Stimulated activated CD4-positive, alpha-beta T cell treated with anti-CD3 and anti-CD28 coated beads, Interleukin-12 subunit alpha, Interleukin-12 subunit beta, amount 100 ng/mL, for 48 hours (primary cell): ENCODE measurements at places on chromosomes 3 and 15.

GRCh38 chr3:17747174-17747889 is 4.9 kb upstream of the TBC1D5 start:
- no peak for DNase-seq

DNA sequence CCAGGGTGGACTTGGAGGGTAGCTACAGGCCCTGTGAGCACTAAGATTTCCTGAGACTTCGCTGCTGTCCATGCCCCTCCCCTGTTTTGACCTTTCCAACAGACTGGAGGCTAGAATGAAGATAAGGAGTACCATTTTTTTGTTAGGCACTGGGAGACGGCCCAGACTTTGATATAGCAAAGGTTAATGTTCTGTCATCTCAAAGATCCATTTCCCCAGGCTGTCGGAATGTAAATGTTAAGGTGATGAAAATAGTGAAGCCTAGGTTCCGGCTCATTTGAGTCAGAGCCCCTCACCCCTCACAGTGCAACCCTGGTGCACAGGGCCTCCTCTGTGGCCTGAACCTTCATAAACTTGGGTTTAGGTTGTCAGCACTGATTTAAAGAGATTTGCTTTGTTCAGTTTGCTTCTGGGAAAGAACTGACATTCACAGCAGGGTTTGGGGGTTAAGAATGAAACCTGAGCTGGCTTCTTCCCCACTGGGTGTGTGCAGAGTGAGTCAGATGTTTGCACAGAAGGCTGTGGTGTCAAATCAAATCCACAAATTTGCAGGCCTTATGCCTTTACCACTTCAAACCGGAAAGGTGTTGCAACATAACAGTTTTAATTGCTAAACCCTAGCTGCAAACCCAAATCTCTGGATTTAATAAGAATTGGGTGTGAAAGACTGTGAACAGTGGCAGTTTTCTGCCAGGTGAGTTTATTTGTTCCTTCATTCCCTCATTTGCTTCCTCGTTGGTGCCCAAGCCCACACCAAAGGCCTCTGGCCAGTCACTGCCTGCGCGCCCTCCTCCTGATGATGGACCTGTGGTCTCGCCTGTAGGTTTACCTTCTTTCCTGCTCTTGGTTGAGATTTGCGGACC is 20.6 kb upstream of the KCTD6 start:
- DNase-seq = no peak

DNA sequence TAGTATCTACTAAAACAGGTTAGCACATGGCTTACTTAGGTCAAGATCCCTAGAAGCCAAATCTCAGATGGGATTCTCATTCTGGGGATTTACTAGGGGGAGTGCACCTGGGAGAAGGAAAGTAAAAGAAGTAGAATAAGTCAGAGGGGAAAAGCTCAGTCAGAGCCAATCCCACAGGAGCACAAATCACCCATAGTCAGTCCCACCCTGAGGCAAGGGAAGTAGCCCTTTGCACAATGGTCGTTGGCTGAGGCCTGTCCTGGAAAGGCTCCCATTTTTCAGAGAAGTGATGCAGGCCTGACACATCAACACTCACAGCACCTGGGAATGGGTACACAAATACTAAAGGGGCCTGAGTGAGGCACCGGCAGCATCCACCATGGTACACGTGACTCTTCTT is 39.8 kb downstream of the SST start:
- no peak for DNase-seq

GRCh38 chr3:123169492-123169929 is 32.2 kb upstream of the SEC22A start:
- DNase-seq = no peak

- DNase-seq = no peak
These were observed at the start of gene TRPM1 for GRCh38 chr15:31101262-31102038. Gene TRPM1 (minus strand): TSS chr15:31101725. CDS start chr15:31081355, 20,370 bp downstream.

DNA sequence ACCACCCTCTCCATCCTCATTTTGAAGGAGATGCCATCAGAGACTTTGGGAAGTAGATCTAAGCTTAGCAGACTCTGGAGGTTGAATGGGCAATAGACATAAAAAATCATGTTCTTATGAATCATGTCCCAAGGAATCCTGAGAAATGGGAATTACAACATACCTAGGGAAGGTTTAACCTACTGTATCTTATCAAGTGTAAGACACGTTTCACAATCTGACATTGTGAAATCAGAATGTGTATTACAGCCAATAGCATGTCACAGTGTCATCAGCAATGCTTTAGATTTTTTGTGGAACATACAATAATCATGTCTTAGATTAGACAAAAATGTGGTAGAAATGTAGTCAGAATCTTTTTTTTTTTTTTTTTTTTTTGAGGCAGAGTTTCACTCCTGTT is 332.4 kb upstream of the TLE3 start:
- no peak for DNase-seq

DNA sequence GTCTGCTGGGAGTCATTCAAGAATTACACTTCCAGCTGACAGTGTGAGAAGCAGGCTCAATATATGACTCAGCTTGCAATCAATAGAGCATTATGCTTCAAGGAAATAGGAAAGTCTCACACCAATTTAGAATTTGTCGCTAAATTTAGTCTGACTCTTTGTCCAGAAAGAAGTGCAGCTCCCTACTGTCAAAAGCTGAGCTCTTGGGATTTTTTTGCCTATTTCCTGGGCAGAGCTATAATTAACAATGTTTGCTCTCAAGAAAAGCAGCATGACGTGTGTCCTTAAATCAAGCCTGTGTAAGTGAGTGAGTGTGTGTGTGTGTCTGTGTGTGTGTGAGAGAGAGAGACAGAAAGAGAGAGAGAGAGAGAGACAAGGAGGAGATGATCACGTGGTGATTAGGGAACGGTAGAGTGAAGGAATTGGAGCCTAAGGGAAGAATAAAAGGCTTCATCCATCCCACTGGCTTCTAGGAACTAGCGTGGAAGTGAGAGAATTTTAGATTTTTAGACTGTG is 16.4 kb upstream of the SLC35G2 start:
- no peak for DNase-seq

GRCh38 chr15:99279290-99279689 is 28.0 kb downstream of the LRRC28 start:
- DNase-seq = no peak

DNA sequence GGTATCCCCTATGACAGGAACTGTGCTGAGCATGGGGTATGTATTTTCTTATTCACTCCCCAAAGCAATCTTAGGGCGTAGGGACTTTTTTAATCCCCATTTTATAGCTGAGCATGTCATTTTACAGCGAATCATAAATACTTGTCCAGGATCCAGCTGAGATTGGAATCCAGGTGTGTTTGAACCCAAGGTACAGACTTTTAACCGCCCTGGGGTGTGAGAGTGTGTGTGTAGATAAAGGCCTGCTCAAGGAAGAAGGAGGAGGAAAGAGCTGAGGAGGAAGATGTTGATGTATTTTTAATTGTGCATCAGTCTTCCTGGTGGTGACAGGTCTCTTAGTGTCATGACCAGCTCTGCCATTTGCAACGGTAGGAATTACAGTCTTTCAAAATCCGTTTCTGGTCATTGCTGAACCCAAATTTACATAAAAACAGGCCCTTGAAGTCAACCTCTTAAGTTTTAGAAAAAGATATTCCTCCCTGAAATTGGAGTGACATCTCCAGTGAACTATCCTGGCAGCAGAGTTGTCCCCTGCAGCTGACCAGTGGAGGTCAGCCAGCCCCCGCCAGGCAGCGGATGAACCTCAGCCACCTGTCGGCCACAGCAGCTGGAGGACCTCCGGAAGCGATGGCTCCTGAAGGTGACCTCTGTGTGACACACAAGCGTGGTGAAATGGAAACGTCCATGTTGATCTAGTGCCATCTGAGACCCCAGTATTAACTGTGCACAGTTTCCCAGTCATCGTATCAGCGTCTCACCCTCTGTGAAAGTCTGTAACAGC is 92.8 kb upstream of the MITF start:
- DNase-seq = no peak

DNA sequence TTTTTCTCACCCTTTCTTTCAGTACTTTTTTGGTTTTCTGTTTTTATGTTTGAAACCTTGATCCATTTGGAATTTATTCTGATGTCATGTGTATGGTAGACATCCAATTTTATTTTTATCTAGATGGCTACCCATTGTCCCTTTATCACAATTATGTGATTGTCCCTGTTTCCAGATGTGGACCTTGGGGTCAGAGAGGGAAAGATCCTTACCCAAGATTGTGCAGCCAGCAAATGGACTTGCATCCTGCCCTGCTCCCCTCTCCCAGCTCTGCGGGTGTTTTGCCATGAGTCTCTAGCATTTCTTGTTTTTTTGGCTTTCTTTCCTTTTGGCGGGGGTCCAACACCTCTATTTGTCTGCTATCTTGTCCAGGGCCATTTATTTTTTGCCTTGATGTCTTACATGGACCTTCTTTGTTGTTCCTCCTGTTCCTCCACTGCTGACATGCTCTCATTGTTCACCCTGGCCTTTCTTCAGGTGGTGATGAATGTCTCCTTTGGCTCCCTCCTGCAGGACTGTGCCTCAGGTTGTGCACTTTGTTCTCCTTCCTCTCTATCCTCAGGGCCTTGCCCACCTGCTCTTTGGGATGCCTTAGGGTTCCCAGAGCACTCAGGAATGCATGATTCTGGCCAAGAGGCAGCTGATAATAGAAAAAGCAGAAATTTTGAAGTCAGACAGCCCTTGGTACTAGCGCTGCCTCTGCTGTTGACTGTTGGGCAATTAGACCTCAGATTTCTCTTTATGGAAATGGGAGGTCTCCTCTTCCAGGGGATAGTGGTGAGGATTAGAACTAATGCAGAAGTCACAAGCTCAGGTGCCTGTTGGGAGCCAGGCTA is 84.3 kb downstream of the EEFSEC start:
- no peak for DNase-seq

DNA sequence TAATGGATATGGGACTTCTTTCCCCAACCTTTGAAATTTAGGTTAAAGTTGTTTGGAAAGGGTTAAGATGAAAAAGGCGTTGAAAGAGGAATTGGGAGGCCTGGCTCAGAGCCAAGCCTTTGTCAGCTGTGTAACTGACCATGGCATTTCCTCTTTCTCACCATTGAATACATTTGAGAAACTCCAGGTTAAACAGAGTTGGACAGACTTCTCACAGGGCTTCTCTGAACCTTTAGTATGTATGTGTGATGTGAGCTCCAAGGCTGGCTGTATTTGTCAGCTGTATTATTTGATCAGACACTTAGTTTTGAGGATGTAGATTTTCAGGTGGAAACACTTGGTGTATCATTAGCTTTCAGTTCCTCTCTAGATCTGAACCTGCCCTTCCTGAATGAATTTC is 136.4 kb upstream of the GOLGA6L4 start:
- no peak for DNase-seq

GRCh38 chr15:39359771-39360170 is 221.1 kb upstream of the THBS1 start:
- no peak for DNase-seq

DNA sequence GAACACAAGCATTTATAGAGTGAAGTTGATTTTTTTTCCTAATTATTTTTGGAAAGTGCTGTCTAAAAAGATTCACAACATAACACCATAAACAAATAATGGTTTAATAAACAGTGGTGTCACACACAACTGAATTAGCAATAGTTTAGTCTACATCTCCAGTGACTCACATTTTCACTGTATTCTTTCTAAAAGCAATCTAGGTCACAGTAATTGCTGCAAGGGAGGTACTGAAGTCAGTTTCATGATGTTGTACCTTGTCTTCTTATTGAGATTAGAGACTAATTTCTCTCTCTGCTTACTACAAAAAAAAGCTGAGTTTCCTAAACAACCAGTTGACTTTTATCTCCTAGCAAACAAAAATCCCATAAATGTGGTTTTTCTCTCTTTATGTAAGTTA is 29.6 kb downstream of the PLSCR4 start:
- DNase-seq = no peak

- DNase-seq = no peak
These were observed 117.8 kb downstream of the OXNAD1 start for GRCh38 chr3:16382845-16383244.

GRCh38 chr15:60761505-60761845 is 282.5 kb upstream of the ICE2 start:
- DNase-seq = no peak

DNA sequence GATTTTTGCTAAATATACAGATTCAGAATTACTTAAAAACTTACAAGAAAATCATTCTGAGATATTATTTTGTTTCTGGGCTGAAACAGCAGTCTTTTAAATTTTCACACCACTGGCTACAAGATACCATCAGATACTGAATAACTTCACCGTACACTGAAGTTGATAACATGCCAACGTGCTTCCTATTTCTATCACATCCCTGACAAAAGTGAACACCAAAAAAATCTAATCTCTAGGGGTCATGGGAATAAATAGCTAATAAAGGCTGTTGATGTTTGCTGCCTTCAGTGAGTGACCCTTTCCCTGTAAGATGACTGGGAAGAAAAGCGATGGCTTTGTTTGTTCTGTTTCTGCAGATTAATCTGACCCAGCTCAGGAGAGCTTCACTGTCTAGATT is 120.5 kb downstream of the DUT start:
- DNase-seq = no peak

DNA sequence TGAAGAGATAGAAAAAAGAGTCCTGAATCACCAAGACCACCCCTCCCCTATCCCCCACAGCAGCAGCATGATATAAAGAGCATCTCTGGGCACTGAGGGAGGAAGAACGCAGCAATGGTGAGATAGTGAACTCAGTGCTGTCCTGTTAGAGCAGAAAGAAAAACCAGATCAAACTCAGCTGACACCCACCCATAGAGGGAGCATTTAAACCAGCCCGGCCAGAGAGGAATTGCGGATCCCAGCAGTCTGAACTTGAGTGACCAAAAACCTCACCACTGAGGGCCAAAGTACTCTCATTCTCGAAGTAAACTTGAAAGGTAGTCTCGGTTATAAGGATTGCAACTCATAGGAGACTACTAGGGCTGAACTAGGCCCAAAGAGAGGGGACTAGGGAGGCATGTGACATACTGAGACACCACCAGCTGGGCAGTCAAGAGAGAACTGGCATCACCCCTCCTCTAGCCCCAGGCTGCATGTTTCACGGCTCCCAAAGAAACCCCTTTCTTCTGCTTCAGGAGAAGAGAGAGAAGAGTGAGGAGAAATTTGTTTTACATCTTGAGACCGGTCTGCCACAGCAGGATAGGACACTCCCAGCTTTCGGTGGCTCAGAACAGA is 39.2 kb upstream of the TGFBR2 start:
- no peak for DNase-seq

DNA sequence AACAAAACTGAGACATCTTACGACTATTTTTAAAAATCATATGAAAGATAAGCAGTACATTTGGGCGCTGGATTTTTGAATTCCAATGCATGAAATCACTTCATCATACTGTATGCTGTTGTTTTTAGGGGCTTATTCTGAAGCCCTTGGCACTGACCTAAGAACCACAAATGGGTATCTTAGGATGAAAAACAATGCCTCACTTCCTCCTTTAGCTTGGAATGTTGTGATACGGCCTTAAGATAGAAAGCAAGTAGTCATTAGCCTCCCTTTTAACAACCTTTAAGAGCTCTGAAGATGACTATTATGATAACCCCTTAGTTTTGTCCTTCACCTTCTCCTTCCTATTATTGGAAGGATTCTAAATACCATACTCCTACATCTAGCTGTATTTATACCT is 289.8 kb downstream of the ARPP21 start:
- no peak for DNase-seq

DNA sequence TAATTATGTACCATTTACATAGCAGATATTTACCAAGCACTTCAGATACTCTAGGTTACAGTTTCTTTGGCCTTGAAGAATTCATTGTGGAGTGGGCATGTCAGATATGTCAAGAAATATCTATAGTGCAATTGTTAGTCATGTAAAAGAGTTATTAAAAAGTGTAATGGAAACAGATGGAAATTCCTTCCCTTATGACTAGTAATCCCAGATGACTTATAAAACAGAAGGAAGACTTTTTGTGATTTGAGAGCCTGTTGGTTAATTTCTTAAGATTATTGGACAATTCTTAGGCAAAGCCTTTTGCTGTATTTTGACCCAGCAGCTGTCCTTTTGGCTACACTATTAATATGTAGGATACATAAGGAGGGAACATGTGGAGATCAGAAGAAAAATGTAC is 708.9 kb upstream of the NECTIN3 start:
- DNase-seq = no peak
